ENCODE measurements at places on chromosomes 4 and X. TPM values are rescaled to one million over a fixed set of nuclear protein-coding genes. Genes with fewer than 3 reads are reported as not detected.

DNA sequence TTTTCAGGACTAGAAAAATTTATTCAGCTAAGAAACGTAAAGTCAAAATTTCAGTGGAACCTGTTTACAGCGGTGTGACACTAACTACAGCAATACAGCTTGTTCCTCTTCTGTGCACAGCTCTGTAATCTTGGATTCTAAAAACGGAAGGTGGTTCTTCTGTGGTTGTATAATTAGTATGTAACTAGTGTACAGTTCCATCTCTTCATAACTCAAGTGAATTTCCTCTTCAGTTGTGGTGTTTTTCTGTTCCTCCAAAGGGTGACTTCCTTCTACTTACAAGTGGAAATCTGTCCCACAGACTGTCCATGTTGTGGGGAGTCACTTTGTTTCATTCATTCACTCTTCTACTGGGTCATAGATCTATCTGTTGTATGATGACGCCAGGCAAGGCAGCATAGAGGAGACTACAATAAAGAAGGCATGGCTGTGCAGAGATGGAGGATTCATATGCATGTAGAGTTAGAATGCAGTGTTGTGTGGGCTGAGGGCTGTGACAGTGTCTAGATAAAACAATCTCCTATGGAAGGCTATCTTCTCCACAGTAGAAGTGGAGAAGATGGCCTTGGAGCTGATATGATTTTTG lies 5.4 kb downstream of the DAPP1 start:
- no peak for DNase-seq

GRCh38 chr4:6076391-6076790 lies 58.2 kb upstream of the C4orf50 start:
- no peak for DNase-seq

The FHDC1 gene
- polyA plus RNA-seq = 5.3 TPM

The RBM46 gene
- 0.13 TPM for polyA plus RNA-seq

- DNase-seq = no peak
These were observed 43.3 kb downstream of the CD40LG start for GRCh38 chrX:136691028-136691809.

The HTRA3 gene
- polyA plus RNA-seq = 15.4 TPM

GRCh38 chr4:123381996-123382395 lies 14.6 kb upstream of the SPRY1 start:
- DNase-seq = no peak

GRCh38 chrX:45710081-45710801 lies 509.6 kb upstream of the DIPK2B start:
- DNase-seq = no peak

- no peak for DNase-seq
These were observed 45.4 kb downstream of the MBNL3 start for GRCh38 chrX:132443196-132444135.

GRCh38 chr4:165369522-165369921 lies 9.3 kb upstream of the CPE start:
- no peak for DNase-seq

- DNase-seq = no peak
These were observed 26.7 kb downstream of the PNMA6E start for GRCh38 chrX:153374426-153374825.

The GRXCR1 gene
- not detected for polyA plus RNA-seq

The SERPINA7 gene
- polyA plus RNA-seq = 0.89 TPM

The SNX25 gene
- 24.8 TPM for polyA plus RNA-seq

- DNase-seq = no peak
These were observed 36.2 kb downstream of the EGFL6 start for GRCh38 chrX:13605611-13606010.

The LANCL3 gene
- polyA plus RNA-seq = 0.15 TPM

The ENOX2 gene
- 6.7 TPM for polyA plus RNA-seq

- DNase-seq = no peak
These were observed 18.5 kb upstream of the ASB5 start for GRCh38 chr4:176287546-176287945.

The CPLX1 gene
- polyA plus RNA-seq = 0.86 TPM

DNA sequence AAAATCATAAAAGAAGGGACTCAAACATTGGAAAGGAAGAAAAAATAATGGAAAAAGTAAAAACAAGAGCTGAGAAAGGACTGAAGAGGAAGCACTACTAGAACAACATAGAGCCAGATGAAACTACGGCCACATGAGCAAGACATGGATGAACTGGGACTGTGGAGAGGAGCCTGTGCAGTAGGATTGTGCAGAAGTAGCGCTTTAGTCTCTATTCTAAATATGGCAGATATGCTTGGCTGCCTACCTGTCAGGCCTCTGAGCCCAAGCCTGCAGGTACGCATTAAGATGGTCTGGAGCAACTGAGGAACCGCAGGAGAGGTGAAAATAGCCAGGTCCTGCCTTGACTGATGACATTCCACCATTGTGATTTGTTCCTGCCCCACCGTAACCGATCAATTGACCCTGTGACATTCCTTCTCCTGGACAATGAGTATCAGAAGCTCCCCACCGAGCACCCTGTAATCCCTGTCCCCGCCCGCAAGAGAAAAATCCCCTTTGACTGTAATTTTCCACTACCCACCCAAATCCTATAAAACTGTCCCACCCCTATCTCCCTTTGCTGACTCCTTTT lies 154.3 kb downstream of the CAMK2D start:
- DNase-seq = no peak

The BRCC3 gene
- 34.8 TPM for polyA plus RNA-seq

The CAPN6 gene
- polyA plus RNA-seq = 57.0 TPM

The ENPP6 gene
- polyA plus RNA-seq = 6.7 TPM

The MAP9 gene
- 31.4 TPM for polyA plus RNA-seq

The OFD1 gene
- polyA plus RNA-seq = 51.4 TPM

The PRSS12 gene
- 11.5 TPM for polyA plus RNA-seq

DNA sequence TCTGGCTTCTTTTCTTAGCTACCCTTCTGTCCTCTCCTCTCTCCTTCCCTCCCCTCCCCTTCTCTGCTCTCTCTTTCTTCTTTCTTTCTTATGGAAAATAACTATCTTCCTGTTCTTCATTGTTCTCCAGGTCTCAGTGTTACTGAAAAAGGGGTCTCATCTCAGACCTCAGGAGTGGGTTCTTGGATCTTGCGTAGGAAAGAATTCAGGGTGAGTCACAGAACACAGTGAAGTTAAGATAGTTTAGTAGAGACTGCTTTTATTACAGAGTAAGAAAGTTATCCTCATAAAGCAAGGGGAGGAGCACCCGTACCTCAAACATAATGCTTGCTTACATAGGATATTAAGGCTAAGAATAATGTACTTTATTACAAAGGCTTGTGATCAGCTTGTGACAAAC lies 31.8 kb upstream of the CWH43 start:
- DNase-seq = no peak

The COL4A5 gene
- 138 TPM for polyA plus RNA-seq

DNA sequence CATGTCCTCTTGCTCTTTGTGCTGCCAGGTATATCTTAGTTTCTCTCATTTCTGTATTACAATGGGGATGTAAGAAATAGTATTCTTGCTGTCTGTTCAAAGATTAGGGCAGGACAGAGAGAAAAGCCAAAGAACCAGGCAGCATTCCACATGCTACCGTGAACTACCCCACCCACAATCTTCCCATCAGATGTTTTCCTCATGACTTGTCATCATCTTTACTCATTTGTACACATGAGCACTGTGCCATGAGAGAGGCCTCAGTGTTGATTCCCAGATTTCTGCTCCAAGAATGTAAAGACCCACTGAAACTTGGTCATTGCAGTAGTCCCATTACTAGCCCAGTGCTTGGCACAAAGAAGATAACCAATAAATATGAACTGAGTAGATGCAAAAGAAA lies 354.6 kb upstream of the RASGEF1B start:
- no peak for DNase-seq

- DNase-seq = no peak
These were observed at the start of gene CLDN2 for GRCh38 chrX:106919932-106920452. TSS of gene CLDN2 (plus strand) at chrX:106920402. CDS start at chrX:106928229, 7,827 bp downstream.

DNA sequence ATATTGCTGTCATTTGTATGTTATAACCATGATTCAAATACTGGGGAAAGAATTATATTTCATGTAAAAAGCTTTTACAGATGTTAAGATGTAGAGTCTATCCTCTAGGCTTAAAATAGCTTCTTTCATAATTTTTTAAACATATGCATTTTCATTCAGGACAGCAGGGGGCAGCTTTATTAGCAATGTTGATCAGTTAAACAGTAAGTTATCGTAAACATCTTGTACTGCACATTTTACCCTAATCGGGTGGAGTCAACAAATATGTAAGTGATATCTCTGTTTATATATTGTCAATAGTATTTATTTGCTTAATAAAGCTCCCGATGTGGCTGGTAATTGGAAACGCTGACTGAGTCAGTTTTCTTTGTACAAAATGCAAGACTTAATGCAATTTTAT lies 142.5 kb upstream of the MED14 start:
- DNase-seq = no peak

The SSX4 gene
- not detected for polyA plus RNA-seq

- DNase-seq = no peak
These were observed 278.7 kb upstream of the CLNK start for GRCh38 chr4:10963241-10963640.

The COX7B2 gene
- polyA plus RNA-seq = not detected

The AFP gene
- polyA plus RNA-seq = 504 TPM

The PABPC1L2A gene
- 0.05 TPM for polyA plus RNA-seq

GRCh38 chrX:79081895-79082512 lies 62.5 kb upstream of the GPR174 start:
- peak; percentile 12 for DNase-seq

DNA sequence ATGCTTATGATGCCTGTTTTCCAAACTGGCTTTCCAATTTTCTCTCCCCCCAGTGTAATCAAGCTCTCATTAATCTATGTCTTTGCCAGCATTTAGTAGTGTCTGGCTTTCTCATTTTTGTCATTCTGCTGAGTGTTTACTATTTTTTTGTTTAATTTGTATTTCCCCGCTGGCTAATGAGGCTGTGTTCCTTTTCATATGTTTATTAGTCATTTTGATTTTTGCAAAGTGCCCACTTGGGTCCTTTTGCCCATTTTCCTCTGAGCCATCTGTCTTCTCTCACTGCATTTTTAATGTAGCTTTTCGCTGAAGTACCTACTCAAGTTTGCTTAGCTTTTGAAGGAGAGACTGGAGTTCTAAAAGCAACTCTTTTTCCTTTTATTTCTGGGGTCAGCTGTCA lies 14.7 kb downstream of the DCK start:
- DNase-seq = no peak

GRCh38 chr4:130080872-130081451 lies 985.0 kb downstream of the C4orf33 start:
- DNase-seq = no peak

- DNase-seq = no peak
These were observed 561.4 kb downstream of the ZIC3 start for GRCh38 chrX:138127314-138127713.

GRCh38 chr4:20809812-20810211 lies 109.6 kb downstream of the PACRGL start:
- DNase-seq = no peak

GRCh38 chrX:101485212-101485949 lies at the start of gene ARMCX4:
TSS of gene ARMCX4 (plus strand) at chrX:101485456. CDS start at chrX:101488590, 3,134 bp downstream.
- DNase-seq = no peak

GRCh38 chrX:16469870-16470269 lies 180.1 kb upstream of the S100G start:
- DNase-seq = no peak

The HDX gene
- 5.7 TPM for polyA plus RNA-seq

The RAI2 gene
- polyA plus RNA-seq = 12.1 TPM

- no peak for DNase-seq
These were observed 78.2 kb downstream of the ZNF827 start for GRCh38 chr4:145860446-145860845.

The TENM3 gene
- polyA plus RNA-seq = 16.7 TPM

The TMEM154 gene
- polyA plus RNA-seq = 1.6 TPM

DNA sequence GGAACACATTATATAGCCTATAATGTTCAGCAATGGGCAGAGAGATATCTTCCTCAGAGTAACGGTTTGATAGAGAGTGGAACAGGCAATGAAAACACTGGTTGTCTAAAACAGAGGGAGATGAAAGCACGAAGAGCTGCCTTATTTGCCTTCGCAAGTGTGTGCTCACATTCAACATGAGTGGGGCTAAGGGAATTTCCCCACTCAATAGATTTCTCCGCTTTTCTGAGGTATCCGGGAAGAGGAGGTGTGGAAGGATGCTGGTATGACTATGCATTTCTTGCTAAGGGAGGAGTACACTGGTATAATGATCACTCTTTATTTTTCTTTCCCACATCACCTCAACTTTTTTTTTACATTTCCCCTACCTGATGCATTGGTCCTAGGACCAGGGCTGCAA lies 7.8 kb upstream of the GPR82 start:
- DNase-seq = no peak

The RAB39B gene
- 3.0 TPM for polyA plus RNA-seq

DNA sequence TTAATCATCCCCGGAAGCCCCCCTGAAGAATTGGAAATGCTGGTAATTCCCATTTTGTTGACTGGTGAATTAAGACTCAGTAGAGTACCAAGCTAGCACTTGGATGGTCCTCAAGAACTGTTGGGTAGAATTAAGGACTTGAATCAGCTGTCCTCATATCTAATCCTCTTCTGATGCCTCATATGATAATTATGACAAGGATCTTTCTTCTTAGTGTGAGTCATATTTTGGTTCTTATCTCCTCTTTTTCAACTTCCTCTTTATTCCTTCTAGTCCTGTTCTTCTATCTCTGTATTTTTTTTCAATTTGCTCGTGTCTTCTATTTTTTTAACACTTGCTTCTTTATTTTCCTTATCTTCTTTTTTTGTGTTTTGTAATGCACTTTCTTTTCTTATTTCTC lies 206.3 kb upstream of the ANXA3 start:
- DNase-seq = no peak

DNA sequence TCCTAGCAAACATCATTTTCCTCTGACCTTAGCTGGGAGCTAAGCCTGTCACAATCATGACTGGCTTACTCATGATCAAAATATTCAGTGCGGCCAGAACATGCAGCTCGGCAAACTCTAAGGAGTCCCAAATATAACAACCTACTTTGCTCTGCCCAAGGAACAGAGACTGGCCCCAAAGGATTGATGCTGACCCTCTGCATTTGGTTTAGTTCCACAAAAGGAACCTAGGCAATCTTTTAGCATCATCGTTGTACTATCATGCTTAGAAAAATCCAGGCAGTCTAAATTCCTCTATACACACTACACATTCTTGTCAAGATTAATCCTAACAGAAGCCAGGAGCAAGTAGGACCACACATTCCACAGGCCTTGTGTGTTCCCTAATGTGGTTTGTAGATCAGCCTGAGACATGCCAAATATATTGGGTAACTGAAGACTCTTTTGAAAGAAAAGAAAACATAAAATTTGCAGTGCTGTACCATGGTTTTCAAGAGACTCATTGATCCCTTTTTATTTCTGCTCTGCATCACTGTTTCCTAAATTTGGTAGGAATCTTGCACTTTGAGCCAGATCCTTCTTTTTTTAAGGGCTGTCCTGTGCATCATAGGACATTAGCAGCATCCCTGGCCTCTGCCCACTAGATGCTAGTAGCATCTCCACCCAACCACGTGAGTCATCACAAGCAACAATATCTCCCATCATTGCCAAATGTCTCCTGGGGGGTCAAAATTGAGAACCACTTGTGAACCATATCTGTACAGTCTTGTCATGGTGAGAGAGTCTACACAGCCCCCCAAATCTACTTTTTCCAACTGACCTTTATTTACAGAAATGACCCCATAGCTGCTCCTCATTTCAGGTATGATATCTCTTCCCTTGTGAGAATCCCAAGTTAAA lies 17.6 kb upstream of the CC2D2A start:
- no peak for DNase-seq
